ENCODE measurements at places on chromosomes 5 and 9.

- DNase-seq: no peak
Observed at GRCh38 chr9:21852754-21853153, 50.3 kb downstream of the MTAP start.

GRCh38 chr9:38090170-38090569 is 21.1 kb upstream of the SHB start:
- no peak for DNase-seq

DNA sequence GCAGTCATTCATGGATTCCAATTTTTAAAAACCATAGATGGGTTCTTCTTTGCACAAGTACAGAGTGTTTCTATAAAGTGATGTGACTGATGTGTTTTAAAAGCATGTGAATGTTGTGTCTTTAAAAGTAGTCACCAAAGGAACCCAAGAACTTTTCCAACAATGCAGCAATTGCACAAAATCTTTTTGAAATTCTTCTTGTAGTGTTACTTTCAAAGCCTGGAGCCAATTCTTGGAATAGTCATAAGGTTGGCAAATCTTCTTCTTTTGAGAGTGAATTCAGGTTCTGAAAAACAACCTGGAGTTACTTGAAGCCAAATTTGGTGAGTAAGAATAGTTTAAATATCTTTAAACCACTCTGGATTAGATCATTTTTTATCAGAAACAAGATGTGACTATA is 10.5 kb downstream of the GRAMD2B start:
- peak; percentile 42 for DNase-seq

DNA sequence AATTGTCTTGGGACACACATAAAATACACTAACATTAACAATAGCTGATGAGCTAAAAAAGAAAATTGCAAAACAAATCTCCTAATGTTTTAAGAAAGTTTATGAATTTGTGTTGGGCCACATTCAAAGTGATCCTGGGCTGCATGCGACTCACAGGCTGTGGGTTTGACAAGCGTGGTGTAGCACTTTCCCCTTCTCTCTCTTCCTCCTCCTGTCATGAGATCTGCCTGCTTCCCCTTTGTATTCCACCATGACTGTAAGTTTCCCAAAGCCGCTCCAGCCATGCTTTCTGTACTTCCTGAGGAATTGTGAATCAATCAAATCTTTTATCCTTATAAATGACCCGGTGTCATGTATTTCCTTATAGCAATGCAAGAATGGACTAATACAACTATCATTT is 178.0 kb downstream of the TLR4 start:
- DNase-seq: no peak

DNA sequence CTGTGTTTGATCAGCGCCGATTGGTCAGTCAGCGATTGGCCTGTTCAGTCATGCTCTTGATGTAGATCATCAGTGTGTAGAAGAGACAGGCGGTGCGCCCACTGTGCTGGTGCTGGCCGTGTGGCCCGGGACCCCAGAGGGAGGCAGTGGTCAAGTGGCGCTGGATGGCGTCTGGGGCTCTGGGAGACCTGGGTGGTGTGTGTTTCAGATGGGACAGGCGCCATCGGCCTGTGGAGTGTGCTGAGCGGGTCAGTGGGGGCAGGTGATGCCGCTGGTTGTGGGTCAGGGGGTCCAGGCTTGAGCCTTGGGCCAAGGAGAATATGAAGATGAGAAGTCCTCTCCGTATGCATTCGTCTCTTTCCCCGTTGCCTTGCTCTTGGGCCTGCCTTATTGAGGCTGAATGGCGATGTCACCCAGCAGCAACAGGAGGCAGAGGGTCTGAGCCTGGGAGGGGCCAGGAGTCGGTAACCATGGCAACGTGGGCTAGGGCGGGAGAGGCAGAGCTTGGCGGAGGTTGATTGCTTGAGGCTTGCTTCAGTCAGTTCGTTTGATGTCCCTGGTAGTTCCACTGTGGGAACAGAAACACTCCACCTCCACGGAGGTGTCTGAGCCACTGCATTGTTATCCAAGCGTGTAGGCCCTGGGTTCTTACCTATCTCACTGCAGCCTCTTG is 117.8 kb upstream of the CACNA1B start:
- no peak for DNase-seq

- DNase-seq: no peak
Observed at GRCh38 chr5:37552770-37553719, 173.9 kb downstream of the WDR70 start.

DNA sequence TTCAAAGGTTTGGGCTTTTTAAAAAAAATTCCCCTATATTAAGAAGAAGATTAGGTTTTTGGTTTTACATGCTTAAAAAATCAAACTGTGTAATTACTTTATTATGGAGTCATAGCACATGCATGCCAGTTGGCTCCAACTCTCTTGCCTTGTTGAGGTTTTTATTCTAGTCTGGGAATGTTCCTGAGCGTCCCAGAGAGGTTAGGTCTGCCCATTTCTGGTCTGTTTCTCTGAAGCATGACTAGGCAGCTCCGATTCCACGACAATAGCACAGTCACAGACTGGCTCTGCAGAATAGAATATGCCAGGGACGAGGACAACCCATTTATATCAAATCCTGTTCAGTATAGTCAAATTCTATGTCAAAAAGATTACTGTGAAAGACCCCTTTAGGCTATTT is 217.0 kb downstream of the PCSK5 start:
- peak; percentile 64 for DNase-seq

GRCh38 chr9:78552802-78553201 is 255.9 kb downstream of the PSAT1 start:
- DNase-seq: no peak

DNA sequence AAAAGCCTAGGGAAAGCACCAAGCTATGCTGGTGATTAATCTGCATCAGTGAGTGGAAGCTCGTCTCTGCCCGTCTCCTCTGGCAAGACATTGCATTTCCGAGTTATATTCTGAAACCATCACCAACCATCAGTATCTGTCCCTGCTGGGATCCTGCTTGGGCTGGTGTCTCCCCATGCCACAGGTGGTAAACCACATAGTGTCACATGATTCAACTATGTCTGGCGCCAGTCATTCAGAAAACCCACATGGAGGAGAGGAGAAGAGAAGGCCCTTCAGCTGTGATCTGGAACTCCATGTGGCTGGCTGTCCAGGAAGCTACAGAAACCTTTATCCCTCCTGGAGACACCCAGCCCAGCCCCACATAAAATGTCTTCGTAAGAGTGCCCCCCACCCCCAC is 4.8 kb downstream of the IL9 start:
- no peak for DNase-seq

DNA sequence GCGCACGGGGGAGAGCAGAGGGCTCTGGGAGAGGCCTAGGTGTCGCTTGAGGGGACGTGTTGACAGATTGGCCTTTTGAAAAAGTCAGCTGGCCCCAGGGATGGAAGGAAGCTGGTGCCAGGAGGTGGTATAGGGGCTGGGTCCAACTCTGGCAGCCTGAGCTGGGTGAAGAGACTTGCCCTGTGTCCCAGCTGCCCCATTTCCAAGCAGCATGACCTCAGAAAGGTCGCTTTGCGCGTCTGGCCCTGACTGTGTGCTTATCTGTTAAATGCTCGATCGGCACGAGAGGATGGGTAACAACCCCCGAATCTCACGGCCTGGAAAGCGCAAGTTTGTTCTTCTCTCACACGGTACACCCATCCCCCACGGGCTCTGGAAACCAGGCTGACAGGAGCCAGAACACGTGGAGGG is 31.2 kb upstream of the LAMC3 start:
- no peak for DNase-seq

GRCh38 chr5:38447786-38448185 is 108.7 kb downstream of the LIFR start:
- peak; percentile 21 for DNase-seq
